ENCODE measurements at places on chromosomes 1 and 21.

- DNase-seq = no peak
These were observed 48.7 kb downstream of the NENF start for GRCh38 chr1:212481438-212481767.

GRCh38 chr21:35225573-35225972, 176.5 kb upstream of the RUNX1 start:
- DNase-seq = peak; percentile 19

DNA sequence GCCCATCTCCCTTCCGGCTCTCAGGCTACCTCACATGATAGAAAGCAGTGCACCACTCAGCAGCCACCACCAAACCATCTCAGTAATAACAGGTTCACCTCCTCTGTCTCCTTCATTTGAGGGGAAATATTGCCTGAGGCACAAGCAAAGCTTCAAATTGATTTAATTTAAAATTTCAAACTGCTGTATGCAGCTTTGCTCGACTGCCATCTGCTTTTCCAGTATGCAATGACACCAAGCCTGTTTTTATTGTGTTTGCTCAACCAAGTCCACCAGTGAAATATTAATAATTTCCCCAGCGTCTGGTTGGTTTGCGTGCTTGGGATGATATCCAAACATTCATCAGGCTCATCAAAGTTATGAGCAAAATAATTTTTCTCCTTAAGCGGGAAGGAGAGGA, 552.4 kb upstream of the DAB1 start:
- no peak for DNase-seq

- DNase-seq = peak; percentile 74
These were observed 316.4 kb upstream of the ADGRL2 start for GRCh38 chr1:81484284-81484683.

GRCh38 chr1:221741703-221742554, at the start of gene DUSP10:
Gene DUSP10 (minus strand): TSS chr1:221742089. CDS start chr1:221739744, 2,345 bp downstream.
- DNase-seq = peak; percentile 100

GRCh38 chr1:59354709-59355337, 57.9 kb downstream of the FGGY start:
- no peak for DNase-seq

GRCh38 chr1:5485968-5486696, 506.1 kb downstream of the NPHP4 start:
- no peak for DNase-seq

GRCh38 chr1:70727886-70728489, 316.9 kb downstream of the CTH start:
- no peak for DNase-seq

DNA sequence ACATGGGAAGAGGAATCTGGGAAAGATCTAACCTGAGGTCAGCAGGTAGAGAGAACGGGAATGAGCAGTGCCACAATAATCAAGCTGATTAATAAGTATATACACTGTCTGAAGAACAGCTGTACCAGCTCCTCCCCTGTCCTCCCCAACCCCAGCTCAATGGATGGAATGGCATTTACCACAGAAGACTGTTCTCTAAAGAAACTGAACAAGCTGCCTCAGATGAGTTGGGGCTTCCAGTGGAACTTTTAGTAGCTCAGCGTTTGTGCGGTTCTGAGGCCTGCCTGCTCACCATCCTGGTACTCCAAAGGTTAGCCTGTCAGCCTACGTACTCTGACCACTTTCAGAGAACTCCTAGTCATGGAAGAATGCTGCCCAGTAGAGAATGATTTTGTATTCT, 101.9 kb upstream of the LBR start:
- DNase-seq = no peak

DNA sequence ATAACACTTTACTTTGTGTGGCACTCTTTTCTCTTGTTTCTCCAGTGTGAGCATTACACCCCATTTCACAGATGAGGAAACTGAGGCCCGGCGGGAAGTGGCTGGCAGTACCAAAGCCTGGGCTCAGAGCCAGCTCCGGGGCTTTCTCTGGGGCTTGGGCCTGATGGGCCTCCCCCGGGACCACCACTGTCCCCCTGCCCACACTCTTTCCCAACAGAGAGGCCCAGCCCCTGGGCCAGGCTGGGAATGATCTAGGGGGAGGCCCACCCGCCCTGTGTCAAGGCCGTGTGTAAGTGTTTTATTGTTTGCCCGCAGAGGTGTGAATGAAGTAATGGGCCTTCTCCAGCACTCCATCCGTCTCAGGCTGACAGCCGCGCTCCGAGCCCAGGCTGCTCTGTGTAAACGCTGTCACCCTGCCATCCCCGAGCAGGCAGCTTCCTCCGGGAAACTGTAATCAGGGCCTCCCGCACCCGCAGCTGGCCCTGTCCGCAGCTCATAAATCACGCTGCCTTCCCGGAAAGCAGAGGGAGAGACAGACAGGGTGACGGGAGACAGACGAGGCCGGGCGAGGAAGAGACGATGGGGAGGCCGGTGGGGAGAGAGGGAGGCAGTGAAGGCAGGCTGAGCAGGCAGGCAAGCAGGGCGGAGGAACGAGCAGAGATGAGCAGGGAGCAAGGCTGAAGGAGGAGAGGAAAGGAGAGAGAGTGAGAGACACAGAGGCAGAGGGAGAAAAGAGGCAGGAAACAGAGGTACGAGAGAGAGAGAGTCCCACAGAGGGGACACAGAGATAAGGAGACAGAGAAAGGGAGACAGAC, 109.7 kb upstream of the ZBTB40 start:
- DNase-seq = peak; percentile 95

DNA sequence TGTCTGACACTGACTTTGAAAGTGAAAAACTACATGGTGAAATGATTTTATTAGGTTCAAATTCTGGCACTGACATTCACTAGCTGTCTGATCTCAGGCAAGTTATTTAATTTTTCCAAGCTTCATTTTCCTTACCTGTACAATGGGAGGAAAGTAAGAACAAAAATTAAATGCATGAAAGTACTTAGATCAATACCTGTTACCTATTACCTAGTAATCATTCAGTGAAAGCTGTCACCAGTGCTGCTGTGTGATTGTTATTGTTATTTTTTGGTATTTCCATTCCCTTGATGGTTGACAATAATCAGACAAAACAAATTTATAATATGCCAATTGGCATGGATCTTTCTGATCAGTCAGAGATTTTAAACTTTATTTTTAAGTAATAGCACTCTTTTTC, 1.6 kb downstream of the C8A start:
- no peak for DNase-seq

DNA sequence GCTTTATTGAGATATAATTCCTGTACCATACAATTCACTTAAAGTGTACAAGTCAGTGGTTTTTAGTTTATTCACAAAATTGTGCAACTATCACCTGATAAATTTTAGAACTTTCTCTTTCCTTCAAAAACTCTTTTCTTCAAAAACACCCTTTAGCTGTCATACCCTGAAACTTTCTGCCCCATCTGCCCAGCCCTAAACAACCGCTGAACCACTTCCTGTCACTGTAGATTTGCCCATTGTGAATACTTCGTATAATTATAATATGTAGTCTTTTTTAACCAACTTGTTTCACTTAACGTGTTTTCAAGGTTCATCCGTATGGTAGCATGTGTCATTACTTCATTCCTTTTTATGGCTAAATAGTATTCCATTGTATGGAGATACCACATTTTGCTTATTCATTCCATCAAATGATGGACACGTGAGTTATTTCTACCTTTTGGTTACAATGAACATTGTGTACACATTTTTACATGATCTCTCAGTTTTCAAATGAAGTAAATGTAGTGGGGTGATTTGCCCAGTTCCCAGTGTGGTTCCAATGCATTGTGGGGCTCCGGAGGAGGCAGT, 37.9 kb downstream of the WNT4 start:
- DNase-seq = no peak

- DNase-seq = no peak
These were observed at the start of gene ERVH48-1 for GRCh38 chr21:42925114-42925926. Gene ERVH48-1 (minus strand): TSS chr21:42925630. CDS start chr21:42919006, 6,624 bp downstream.

GRCh38 chr1:109639841-109640184, 16.1 kb upstream of the GSTM4 start:
- DNase-seq = no peak

GRCh38 chr1:96730574-96731298, 9.2 kb downstream of the PTBP2 start:
- DNase-seq = no peak

GRCh38 chr1:195337646-195338045, 1270.6 kb downstream of the KCNT2 start:
- DNase-seq = no peak

DNA sequence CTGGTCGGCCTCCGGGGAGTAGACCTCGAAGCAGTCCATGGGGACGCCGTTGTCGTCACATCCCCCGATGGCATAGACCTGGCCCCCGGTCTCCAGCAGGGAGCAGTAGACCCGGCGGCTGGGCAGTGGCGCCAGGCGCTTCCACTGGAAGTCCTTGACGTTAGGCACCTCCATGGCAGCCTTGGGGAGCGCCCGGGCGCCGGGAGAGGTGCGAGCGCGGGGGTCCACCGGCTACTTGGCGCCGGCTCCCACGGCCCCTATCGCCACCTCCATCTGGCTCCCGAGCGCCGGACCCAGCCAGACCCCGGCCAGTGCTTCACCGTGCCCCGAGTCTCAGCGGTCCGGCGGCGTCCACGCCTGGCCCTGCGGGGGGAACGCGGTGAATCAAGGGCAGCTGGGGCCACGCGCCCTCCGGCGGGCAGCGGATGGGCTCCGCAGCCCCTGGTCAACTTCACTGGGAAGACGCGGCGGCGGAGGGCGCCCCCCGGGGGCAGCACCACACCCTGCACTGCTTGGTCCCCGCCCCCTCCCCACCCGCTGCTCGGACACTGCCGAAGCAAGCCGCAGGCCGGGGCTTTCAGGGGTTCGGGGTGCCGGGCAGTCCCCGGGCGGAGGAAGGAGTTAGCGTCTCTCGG, 13.2 kb downstream of the KLHDC8A start:
- DNase-seq = peak; percentile 74

GRCh38 chr1:21082073-21082472, 94.6 kb downstream of the EIF4G3 start:
- DNase-seq = no peak

DNA sequence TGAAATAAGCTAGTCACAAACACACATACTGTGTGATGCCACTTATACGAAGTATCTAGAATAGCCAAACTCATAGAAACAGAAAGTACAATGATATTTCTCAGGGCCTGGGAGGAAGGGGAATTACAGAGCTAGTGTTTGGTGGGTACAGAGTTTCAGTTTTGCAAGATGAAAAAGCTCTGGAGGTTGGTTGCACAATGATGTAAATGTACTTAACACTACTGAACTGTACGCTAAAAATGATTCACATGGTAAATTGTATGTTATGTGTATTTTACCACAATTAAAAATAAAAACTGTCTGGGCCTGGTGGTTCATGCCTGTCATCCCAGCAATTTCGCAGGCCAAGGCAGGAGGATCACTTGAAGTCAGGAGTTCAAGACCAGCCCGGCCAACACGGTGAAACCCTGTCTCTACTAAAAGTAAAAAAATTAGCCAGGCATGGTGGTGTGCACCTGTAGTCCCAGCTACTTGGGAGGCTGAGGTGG, 15.3 kb upstream of the FHAD1 start:
- DNase-seq = no peak

GRCh38 chr1:2382621-2383361, 8.6 kb downstream of the MORN1 start:
- peak; percentile 77 for DNase-seq

DNA sequence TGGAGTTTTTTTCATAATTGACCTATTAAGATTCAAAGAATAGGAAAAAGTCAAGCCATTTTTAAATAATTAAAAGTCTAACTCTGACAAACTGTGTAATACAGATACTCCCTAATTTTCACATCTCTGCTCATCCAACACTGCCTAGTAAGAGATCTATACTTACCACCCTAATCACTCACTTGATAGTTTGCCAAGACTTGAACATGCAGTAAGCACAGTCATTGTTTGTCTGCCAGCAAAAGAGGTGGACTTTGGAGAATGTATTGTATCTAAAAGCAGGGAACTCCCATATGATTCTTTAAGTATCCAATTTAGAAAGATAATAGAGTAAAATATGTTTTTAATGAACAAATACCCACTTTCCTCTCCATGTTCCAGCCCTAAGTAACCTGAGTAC, 15.5 kb downstream of the TMEM59 start:
- no peak for DNase-seq

- DNase-seq = no peak
These were observed 7.4 kb downstream of the CD48 start for GRCh38 chr1:160704250-160704649.

DNA sequence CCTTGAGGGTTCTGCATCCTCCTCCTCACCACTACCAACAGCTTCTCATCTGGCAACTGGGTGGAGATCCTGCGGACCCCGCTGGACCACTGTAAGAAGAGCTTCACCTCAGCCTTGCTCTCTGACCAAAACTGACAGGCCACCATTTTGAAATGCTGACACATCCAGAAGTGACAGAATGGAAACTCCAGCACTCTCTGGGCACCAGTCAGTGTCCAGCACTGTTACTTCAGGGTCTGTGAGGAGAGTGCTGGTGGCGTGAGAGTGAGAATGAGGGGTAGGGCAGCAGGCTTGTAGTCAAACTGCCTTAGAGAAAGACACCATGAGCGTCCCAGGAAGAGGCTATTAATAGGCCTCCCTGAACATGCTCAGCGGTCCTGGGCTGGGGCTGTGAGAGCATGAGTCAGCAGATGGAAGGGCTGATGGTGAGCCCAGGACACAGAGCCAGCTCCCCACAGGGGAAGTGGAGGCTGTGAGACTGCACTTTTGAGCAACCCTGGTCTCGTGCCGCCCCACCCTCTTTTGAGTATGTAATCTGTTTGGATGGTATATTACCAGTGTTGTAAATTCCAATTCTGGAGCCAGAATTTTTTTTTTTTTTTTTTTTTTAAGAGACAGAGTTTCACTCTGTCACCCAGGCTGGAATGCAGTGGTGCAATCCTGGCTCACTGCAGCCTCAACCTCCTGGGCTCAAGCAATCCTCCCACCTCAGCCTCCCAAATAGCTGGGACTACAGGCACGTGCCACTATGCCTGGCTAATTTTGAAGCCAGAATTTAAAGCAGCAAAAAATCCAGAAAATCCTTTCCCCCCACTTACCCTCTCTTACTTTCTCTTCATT, 34.4 kb upstream of the SLC30A1 start:
- DNase-seq = peak; percentile 81

GRCh38 chr1:94698356-94698755, 121.8 kb upstream of the SLC44A3 start:
- DNase-seq = no peak

- peak; percentile 8 for DNase-seq
These were observed 1.4 kb upstream of the TNR start for GRCh38 chr1:175744833-175745232.

- DNase-seq = no peak
These were observed 26.1 kb downstream of the CHAF1B start for GRCh38 chr21:36411301-36411700.

DNA sequence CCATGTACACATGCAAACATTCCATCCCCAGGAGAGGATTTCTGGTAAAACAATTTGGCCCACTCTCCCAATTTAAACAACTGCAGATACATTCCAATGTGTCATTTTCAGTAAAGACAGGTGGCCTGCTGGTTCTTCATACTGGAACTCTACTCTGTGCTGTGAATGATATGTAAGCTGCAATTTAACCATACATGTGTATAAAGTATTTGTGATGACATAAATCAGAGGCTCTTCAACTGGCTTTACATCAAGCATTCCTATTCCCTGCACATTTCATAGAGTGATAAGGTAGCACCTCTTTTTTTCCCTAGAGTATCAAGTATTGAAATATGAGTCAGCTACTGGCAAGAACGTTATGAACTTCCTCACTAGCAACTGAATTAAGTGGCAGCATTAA, 649.5 kb upstream of the ADGRL2 start:
- DNase-seq = no peak

GRCh38 chr1:242128951-242129502, 130.1 kb upstream of the MAP1LC3C start:
- DNase-seq = peak; percentile 73
